ENCODE measurements at places on chromosomes 12 and 14.

GRCh38 chr12:42690264-42690663 is 100.7 kb upstream of the PRICKLE1 start:
- DNase-seq = no peak

- DNase-seq = no peak
These were observed 68.0 kb downstream of the KIF26A start for GRCh38 chr14:104206281-104206904.

- DNase-seq = no peak
These were observed 381.5 kb upstream of the STXBP6 start for GRCh38 chr14:25431211-25432076.

GRCh38 chr14:74652541-74652940 is 40.5 kb upstream of the LTBP2 start:
- DNase-seq = no peak
